ENCODE measurements at places on chromosomes 7 and 10. TPM values are rescaled to one million over a fixed set of nuclear protein-coding genes. Genes with fewer than 3 reads are reported as not detected.

The AKAP9 gene
- total RNA-seq: 81.2 TPM

The PIP gene
- total RNA-seq: not detected

DNA sequence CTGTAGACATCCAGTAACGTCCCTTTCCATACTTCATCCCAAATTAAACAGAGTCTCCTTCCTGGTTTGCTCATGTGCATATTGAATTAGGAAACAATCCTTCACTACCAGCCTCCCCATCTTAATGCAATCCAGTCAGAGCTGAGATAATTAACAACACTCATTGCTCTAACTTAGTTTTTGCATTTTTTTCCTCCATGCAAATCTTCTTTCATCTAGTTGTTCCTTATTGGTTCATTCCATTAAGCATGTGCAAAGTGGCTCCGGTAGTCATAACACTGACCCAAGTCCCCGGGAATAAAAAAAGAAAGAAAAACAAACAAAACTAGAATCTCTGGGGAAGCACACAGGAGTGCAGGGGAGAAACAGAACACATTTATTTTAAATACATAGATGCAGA lies 1176.1 kb downstream of the GATA3 start:
- H3K36me3 ChIP-seq: no peaks in the 10 kb centered on the region
- no peak for DNase-seq
- H3K4me1 ChIP-seq: no peaks in the 10 kb centered on the region
- no peak overlapping the region for H3K27ac ChIP-seq
- H3K27me3 ChIP-seq: no peaks in the 10 kb centered on the region
- H3K4me3 ChIP-seq: peak overlapping the region; percentile 18

GRCh38 chr7:18575622-18576572 lies 80.3 kb downstream of the HDAC9 start:
- DNase-seq: no peak
- peaks cover 2% of the 10 kb centered on the region for H3K4me1 ChIP-seq
- H3K36me3 ChIP-seq: no peaks in the 10 kb centered on the region

GRCh38 chr7:139876622-139877283 lies 47.7 kb downstream of the TBXAS1 start:
- no peak overlapping the region for H3K27ac ChIP-seq
- no peaks in the 10 kb centered on the region for H3K4me1 ChIP-seq
- no peak for DNase-seq
- no peak overlapping the region for H3K4me3 ChIP-seq
